Calu3 (cell line): ENCODE measurements at places on chromosomes 7 and 10. TPM values are rescaled to one million over a fixed set of nuclear protein-coding genes. Genes with fewer than 3 reads are reported as not detected.

The ELN gene
- total RNA-seq = 0.39 and 0.42 TPM in 2 replicates

The HOXA1 gene
- total RNA-seq = 0.24 and 0.44 TPM in 2 replicates

The EPO gene
- not detected in 2 replicates for total RNA-seq

The GPR22 gene
- not detected in 2 replicates for total RNA-seq

The ZNF786 gene
- 9.8 and 10.9 TPM in 2 replicates for total RNA-seq

The ATG9B gene
- total RNA-seq = 7.9 and 17.7 TPM in 2 replicates

The PLXNA4 gene
- total RNA-seq = 0.24 TPM in 1 of 2 replicates, not detected in the other

The LAMB1 gene
- 181 and 240 TPM in 2 replicates for total RNA-seq

The TBC1D12 gene
- total RNA-seq = 5.8 and 6.1 TPM in 2 replicates

The ERVW-1 gene
- total RNA-seq = not detected in 2 replicates

The TLX1 gene
- total RNA-seq = not detected in 2 replicates

DNA sequence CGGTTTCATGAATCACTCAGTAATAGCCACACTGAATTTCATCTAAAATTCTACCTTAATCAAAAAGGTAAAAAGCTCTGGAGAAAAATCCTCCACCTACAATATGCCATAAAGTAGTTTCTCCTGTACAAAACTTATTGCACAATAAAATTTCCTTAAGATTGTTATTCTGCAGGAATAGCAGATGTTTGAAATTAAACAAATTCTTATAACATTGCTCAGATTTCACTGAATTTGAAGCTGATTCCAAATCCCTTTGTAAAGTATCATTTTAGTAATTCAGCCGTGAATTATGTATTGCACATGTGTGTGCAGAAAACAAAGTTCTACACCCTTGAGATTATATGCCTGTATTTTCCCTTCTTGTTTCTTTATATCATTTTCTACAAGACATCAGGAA, 123.8 kb downstream of the AMPH start:
- no peak for DNase-seq

DNA sequence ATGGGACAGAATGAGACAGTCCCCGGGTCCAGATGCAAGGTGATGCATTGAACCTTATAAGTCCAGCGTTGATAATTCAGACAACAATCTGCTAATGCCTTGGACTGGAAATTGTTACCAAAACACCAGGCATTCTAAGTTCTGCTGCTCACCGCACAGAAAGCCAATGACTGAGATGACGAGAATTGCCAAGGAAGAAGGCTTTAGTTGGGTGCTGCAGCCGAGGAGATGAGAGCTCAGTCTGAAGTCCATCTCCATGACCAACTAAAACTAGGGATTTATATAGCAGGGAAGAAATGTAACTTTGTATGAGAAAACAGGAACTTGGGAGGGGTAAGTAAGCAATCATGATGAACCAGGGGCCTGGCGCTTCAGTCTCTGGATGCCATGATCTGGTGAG, 68.7 kb downstream of the PRKCQ start:
- DNase-seq = no peak

- DNase-seq = no peak
These were observed 144.3 kb downstream of the WNT2 start for GRCh38 chr7:117178600-117178999.

- no peak for DNase-seq
These were observed 77.0 kb upstream of the GNA12 start for GRCh38 chr7:2920956-2921652.

GRCh38 chr10:71344993-71345480, 26.0 kb downstream of the SLC29A3 start:
- DNase-seq = no peak

DNA sequence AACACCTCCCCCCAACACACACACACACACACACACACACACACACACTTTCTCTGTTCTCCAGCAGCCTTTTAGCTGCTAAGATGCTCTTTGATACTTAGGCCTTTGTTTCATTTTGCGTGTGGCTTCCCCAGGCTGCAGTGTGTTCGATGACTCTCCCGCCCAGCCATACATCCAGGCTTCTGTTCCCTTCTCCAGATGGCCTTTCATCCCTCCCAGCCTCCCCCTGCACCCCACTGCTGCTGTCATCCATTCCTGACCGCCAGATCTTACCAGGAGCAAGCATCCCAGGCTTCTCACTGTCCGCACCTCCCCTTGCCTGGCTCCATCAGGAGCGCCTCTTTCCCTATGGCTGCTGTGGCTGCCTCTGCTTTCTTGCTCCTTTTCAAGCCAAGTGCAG, 77.8 kb upstream of the PPIF start:
- DNase-seq = no peak

DNA sequence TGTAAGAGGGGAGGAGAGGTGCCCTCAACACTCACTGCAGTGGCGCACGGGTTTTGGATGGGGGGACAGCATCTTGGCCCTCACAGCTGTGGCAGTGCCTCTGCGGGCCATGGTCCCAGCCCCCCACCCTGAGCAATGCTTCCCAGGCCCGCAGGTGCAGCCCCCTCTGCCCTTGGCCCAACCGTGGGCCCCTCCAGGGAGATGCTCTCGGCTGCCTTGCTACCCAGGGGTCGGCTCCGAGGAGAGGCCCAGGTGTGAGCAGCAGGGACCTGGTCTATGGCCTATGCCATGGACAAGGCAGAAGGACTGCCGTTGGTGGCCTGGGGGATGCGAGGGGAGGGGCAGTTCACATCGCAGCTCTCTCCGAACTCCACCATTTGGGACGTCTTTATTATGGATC, 159.2 kb downstream of the RNF216 start:
- no peak for DNase-seq

DNA sequence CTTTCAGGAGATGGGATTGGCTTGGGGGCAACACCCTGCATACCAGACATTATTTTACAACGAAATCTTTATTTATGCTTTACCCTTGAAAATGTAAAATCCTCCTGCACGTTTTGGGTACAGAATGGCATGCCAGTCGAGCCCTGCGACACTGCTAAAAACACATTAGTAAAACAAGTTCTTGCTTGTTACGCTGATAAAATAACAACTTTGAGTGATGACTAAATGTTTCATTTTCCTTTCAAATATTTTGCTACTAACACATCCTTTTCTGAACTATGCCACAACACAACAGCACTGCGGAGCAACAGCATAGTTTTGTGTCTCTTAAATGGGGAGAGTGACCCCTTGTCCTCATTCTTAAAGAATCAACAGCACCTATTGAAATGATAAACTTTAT, 76.0 kb upstream of the SEMA3D start:
- DNase-seq = no peak

- no peak for DNase-seq
These were observed 12.8 kb upstream of the DRGX start for GRCh38 chr10:49408519-49409306.

- no peak for DNase-seq
These were observed 135.2 kb upstream of the ADO start for GRCh38 chr10:62669341-62669740.

DNA sequence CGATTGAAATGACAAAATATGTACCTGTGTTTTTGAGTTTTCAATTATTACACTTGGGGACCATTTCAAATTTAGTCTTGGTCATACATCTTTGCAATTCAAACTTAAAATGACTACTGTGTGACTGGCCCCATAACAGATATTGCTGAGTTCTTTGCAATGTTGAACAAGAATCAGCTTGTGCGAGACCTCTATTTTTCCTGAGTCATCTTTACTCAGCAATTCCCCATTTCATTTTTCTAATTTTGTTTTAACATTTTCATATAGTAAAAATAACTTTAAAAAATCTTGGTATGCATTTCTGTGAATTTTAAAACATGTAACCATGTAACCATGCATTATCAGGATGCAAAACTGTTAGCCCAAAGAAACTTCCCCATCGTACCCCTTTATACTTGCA, 678.1 kb downstream of the ANKRD7 start:
- DNase-seq = no peak

DNA sequence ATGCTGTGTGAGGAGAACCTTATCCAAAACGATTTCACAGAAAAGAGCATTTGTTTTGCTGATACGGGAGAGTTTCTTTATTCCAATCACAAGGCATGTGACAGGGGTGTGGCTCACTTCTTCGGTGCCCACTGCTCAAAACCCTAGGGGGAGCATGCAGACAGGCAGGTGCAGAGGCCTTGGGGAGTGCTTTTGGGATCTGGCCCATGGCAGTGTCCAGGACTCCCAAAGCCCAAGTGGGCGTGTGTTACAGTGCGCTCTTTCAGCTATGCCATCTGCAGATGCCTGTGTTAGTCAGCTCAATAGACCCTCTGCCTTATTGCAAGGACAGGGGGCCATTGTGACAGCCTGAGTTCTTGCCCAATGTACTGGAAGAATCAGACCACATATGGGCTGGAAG, 94.8 kb downstream of the CSTF2T start:
- DNase-seq = no peak

DNA sequence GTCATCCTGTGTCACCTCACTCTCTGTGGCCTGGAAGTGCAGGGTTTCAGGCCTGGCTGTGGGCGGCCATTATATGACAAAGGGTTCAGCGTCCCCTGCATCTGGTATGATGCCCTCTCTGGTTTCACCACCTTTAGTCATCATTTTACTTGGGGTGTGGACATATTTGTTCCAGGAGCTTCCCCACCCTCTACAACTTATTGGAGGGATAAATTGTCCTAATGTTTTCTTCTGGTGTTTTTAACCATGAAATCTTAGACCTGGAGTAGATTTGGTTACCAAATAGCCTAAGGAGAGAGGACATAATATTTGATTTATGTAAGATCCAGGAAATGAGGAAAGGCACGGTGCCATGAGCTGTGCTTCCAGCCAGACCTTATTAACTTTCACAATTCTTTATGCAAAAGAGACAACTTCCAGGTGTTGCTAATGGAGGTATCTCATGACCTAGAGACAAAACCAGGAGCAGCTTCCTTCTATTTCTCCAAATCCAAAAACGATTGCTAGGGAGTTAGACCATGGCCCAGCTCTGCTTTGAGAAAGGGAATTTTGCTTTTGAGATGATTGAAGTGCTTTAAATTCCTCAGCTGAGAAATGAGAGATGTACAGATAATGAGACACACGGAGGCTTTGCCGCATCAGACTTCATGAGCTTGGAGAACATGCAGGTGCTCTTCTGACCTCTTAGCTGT, 20.9 kb downstream of the WBP1L start:
- no peak for DNase-seq

- DNase-seq = peak; percentile 65
These were observed 148.6 kb upstream of the FAM3C start for GRCh38 chr7:121544726-121545125.

DNA sequence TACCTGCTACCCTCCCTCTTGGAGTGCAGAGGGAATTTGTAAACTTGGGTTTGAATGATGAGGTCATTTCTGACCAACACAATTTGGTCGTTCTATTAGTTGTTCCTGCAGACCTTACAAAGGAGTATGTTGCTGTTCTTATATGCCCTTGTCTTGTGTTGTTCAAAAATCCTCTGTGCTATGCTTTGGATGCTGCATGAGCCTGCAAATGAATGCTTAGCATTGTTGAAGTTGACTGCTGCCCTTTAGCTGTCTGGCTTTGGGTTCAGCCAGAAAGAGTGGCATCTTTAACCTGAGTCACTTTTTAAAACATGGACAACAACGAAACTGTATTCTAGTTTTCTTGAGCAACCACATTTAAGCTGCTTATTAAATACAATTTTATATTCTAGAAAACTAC, 80.3 kb downstream of the SND1 start:
- no peak for DNase-seq

GRCh38 chr7:110621289-110621688, 469.6 kb upstream of the LRRN3 start:
- DNase-seq = no peak

GRCh38 chr10:30436191-30436611, 2.2 kb downstream of the MAP3K8 start:
- DNase-seq = no peak

- DNase-seq = no peak
These were observed 181.7 kb downstream of the ST7 start for GRCh38 chr7:117134889-117135552.
